ENCODE measurements at places on chromosomes 12 and 14.

DNA sequence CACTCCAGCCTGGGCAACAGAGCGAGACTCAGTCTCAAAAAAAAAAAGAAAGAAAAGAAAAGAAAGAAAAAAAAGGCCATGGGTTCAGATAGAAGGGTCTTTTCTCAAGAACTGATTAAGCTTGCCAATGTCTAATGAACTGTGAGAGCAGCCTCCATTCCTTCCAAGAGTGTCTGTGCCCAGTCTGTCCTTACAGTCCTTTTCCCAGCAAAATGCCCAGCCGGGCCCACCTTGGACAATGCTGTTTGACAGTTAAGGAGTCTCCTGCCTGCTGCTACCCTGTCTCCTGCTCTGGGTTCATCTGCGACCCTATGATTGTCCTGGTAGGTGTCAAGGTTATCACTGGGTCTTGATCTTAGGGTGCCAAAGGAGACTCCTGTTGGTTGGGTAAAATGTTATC is 21.4 kb downstream of the SYNE3 start:
- DNase-seq = no peak

DNA sequence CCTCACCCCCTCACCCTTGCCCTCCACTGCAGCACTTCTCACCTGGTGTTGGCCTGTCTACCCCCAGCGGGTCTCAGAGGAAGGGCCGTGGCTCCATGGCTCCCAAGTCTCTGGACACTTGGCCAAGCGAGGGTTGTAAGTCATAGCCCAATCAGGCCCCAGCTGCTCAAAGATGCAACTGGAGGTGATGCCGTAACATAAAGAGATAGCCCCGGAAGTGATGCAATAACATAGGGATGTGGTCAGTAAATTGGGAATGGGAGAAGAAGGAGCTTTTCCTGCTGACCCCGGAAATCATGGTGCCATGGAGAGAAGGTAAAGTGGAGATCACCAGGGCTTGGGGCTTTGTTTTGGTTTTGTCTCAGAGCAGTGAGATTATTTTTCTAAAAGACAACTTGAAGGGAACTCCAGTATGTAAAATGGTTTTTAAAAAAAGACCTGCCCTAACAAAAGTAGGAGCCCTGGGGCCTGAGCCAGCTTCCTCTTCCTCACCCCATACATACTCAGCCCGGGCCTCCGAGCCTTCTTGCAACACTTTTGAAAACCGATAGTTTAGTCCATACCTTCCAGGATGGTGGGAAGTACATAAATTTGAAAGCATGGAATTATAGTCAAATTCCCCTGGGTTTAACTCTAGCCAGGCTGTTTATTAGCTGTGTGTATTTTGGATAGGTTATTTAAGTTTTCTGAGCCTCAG is 212.5 kb downstream of the CRADD start:
- no peak for DNase-seq

DNA sequence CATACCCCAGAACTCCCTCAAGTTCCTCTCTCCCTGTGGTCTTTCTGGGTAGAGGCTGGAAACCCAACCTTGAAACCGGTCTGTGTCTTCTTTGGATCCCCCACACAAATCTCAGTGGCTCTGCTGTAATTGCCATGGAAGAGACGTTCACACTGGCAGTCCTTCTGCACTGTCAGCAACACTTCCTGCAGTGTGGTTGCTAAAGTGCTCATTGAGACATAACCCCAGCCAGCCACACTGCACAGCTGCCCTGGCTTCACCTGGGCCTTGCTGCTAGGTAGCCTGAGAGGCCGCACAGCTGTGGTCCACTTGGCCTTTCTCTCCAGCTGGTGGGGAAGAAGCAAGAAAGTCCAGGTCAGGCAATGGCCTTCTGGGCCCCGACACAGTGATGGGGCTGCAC is 2.4 kb downstream of the GZMH start:
- DNase-seq = no peak

DNA sequence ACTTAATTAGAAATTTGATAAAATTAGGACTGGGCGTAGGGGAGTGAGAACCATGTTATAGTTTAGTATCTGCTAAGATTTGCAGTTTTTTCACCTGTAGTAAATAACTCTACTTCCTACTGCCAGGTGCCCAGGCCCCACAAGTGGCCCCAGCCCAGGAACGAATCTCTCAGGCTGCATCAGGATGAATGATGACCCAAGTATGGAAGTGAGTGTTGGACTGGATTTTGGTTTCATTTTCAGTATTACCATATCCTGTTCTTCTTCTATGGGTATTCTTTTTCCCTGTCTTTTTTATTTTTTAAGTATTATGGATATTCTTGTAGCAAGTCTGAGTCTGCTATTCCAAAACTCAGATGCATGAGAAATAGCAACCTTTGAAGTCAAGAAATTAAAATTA is 120.3 kb upstream of the BCAT1 start:
- no peak for DNase-seq

DNA sequence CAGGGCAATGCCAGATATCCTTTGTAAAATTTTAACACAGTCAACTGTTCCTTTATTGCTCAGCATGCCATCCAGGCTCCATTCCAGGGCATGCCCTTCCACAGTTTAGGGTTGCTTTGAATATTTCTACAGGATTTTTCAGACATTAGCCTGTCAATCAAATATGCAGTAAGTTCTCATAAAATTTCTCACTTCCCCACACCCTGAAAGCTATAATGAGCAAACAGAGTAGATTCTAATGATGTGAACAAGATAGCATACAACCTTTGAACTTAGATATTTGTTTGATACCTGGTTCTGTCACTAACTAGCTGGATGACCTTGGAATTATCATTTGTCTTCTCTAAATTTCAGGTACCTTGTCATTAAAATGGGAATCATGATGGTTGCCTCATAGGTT is 251.2 kb downstream of the SYT1 start:
- DNase-seq = no peak

- no peak for DNase-seq
Observed at GRCh38 chr14:100241279-100241678, 2.3 kb downstream of the YY1 start.

DNA sequence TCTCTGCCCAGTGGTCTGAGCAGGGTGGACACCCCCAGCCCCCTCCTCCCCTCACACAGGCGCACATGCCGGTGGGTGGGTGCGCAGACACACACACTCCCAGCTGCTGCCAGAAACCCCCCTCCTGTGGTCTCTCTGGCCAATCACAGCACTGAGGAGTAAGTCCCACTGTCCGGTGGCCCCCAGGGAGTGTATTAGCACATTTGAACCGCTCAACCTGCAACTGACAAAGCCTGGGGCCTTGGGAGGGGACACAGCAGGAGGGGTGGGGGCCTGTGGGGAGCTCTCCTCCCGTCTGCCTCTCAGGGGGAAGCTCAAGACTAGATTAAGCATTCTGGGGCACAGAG is 11.7 kb downstream of the FIGNL2 start:
- DNase-seq = no peak

DNA sequence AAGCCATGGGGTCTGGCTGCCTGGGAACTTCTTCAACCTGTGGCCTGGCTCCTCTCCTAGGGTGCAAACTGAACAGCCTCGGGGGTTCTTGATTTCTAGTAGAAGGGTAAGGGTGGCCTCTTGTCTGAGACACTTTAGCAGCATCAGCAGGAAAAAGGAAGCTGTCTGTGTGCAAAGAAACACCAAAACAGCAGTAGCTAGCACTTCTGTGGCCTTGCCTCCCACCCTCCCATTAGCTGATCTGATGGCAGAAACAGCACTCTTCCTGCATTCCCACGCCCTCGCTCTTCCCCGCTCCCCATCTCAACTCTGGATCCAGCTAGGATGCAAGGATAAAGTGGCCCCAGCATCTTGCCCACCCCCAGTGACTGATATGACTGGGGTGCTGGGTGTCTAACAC is 20.7 kb downstream of the SLC7A8 start:
- no peak for DNase-seq

GRCh38 chr12:30047516-30048254 is 263.9 kb upstream of the TMTC1 start:
- DNase-seq = no peak

DNA sequence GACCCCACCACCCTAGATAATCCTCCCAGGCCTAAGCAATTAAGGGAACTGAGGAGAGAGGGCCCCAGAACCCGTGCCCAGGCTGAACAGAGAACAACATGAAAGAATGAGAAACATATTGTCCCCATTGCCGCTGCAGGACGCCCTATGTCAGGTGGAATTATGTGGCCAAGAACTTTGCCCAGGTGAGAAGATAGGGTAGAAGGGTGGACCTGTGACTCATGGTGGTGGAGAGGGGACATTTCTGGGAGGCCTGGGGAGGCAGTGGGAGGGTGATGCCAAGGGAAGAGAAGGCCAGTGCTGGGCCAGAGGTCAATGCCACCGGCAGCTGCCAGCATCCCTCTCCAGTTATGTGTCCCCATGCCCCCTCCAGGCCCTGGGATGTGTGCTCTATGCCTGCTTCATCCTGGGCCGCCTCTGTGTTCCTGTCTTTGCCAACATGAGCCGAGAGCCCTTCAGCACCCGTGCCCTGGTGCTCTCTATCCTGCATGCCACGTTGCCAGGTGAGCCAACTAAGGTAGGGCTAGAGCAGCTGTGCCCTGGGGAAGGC is 15.5 kb downstream of the SOAT2 start:
- no peak for DNase-seq

- DNase-seq = no peak
Observed at GRCh38 chr12:114682785-114683708, 928 bp downstream of the TBX3 start.

DNA sequence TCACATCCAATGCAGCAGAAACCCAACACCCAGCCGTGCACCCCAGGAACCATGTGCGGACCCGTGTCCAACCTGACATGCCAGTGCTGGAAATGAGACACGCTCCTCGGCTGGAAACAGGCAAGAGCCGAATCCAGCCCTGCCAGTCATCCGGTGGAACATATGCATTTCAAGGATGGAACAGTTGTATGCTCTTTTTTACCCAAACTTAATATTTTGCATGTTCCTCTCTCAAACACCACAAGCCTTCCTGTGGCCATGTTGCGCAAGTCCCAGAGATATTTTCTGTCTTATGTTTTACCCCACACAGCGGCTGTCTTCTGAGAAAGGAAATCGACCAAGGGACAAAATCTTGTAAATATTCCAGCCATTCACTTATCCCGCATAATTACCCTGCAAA is 196.9 kb downstream of the BCL11B start:
- DNase-seq = no peak

DNA sequence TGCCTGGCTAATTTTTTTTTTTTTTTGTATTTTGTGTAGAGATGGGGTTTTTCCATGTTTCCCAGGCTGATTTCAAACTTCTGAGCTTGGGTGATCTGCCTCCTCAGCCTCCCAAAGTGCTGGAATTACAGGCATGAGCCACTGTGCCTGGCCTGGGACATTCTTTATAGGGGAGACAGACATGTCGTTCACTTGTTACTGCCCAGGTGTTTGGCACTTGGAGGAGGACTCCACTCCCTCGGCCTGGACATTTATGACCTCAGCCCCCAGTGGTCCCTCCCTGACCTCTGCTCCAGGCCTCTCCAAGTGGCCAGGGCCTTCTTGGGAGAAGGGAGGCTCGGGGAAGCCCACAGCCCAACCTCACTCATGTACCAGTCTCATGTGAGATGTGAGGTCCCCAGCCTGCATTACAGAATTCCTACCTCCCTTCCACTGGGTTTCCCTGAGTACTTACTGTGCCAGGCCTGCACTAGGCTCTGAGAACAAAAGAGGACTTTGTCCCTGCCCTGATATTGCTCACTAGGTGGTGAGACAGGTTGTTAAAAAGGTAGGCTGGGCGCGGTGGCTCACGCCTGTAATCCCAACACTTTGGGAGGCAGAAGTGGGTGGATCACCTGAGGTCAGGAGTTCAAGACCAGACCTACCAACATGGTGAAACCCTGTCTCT is 9.7 kb upstream of the POP5 start:
- no peak for DNase-seq

DNA sequence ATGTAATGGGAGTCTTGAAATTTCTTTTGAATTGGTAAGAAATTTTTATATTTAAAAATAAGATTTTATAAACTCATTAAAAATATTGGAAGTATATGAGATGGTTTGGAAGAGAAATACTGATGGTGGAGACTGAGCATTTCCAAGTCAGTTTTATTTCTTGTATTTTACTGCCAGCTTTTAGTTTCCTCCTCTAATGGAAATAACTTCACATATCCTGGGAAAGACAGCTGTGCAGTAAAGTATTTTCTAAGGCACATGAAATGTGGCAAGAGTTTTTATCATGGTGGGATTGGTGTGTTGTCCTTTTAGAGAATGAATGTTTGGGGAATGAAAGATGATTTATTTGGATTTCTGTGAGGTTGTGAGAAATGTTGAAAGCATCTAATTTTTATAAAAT is 346.9 kb upstream of the RGS6 start:
- DNase-seq = no peak

Data from activated CD8-positive, alpha-beta memory T cell treated with anti-CD3 and anti-CD28 coated beads, Interleukin-2, amount 50 U/mL, for 4 hours (primary cell).